Uterus (tissue), 4 donors: ENCODE measurements at places on chromosomes 2 and 18. TPM values are rescaled to one million over a fixed set of nuclear protein-coding genes. Genes with fewer than 3 reads are reported as not detected.

- DNase-seq: no peak
These were observed 64.3 kb downstream of the NFATC1 start for GRCh38 chr18:79459946-79460480.

DNA sequence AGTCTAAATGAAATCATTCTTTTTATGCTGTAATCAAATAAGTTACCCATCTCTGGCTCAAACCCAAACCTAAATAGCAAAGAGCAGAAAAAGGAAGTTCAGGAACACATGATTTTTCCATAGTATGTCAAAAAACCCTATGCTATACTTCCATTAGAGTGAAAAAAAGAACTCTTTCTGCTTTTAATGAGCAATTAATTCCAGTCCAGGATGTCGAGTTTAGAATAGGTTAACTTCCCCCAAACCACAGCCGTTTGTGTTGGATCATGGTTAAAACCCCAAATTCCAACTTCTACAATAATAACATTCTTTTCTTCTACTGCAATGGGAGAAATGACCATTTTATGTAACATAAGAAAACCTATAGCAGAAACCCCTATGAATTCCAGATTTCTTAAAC lies 171.1 kb upstream of the NRP2 start:
- no peak for DNase-seq

- no peak for DNase-seq
These were observed 18.5 kb downstream of the RBMS1 start for GRCh38 chr2:160474891-160475787.

DNA sequence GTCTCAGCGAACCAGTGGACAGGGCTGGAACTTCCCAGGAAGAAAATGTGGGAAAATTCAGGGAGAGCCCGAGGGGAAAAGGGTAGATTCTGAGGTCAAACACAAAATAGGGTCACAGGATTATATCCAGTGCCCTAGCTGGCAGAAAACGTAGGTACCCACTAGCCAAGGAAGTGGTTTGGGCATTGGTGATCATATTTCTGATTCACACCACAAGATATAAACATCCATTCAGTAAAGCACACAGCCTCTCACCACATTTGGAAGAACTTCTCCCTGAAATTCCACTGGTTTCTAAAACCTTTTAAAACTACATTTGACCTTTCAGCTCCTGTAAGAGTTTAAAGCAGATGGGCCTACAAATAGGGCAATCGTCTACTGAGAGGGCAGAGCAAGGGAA lies 186.9 kb downstream of the TTC32 start:
- DNase-seq: no peak

DNA sequence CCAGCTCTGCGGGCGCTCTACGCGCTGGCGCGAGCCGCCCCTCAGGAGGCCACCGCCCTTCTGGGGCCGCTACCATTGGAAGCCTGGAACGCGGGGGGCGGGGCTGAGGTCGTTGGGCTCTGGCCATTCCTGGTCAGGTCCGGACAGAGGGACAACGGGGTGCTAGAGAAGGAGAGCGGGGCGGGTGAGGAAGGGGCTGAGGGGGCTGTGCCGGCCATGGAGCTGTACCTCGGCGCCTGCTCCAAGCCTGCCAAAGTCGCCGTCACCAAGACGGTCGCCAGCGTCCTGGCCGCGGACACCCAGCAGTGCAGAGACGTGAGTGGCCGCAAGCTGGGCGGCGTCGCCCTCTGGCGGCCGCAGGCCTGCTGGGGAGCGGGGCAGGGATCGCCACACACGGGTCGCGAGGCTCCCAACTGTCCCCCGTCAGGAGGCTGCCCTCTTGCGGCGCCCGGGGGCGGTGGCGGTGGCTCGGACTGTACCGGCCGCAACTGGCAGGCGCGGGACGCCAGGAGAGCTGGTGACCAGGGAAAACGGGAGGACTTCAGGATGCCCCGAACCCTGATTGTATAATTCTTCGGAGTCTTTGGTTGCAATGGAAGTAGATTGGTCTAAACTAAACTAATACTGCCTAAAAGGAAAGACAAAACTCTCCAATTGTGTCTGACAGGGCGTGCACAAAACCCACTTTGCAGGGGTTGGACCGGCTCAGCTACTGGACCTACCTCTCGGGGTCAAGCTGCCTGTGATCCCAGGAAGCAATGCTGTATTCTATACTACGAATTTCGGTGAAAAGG lies at the start of gene FSIP2:
Gene FSIP2 (plus strand): TSS at position 126 of the 794 bp plus-strand sequence. CDS start 91 bp downstream, at position 217.
- DNase-seq: peak; percentile 11

GRCh38 chr2:54067851-54068375 lies 47.5 kb upstream of the ACYP2 start:
- DNase-seq: no peak

DNA sequence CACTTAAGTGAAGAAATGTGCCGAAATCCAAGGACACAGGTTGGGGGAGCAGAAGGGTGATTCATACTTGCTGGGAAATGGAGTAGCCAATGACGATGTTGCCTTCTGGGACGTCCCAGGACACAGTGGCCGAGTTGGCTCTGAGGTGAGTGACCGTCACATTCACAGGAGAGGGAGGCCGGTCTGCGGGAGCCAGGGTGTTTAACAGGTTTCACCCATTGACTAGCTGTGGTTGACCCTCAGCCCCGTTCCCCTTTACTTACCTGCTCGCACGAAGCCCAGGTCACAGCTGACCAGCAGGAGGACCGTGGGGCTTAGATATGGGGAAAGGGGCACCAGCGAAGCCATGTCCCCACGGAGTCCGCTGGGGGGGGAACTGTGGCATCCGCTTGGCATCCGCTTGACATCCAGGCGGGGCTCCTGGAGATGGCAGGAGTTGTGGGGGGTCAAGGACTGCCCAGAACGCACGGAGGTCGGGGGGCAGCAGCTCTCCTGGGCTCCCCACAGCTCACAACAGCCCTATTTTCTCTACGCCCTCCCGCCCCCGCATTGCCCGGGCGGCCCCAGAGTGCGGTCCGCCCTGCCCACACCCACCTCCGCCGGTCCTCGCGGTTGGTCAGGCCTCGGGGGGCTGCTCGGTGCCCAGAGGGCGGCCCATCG lies 586 bp downstream of the FNDC4 start:
- DNase-seq: peak; percentile 48

DNA sequence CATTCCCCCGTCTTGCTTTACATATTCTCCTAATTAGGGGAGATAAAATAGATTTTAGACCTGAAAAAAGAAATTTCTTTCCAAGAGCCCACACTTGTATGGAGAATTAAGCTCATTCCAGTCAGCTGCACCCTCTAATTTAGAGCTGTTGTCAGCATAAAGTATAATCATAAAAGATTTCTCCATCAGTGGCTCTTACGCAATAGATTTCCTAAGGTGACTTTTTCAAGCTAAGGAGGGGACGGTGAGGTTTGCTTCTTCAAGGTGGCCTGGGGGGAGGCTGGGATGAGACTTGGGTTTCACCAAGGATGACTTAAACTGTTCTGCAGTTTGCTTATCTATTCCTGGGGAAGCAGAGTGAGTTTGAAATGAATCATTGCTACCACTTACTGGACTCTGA lies 426.2 kb downstream of the NBAS start:
- no peak for DNase-seq

GRCh38 chr2:21043744-21044532 lies at the start of gene APOB:
Gene APOB, minus strand, starts transcription at chr2:21044073. Its CDS starts 128 bp downstream, at chr2:21043945.
- DNase-seq: no peak

DNA sequence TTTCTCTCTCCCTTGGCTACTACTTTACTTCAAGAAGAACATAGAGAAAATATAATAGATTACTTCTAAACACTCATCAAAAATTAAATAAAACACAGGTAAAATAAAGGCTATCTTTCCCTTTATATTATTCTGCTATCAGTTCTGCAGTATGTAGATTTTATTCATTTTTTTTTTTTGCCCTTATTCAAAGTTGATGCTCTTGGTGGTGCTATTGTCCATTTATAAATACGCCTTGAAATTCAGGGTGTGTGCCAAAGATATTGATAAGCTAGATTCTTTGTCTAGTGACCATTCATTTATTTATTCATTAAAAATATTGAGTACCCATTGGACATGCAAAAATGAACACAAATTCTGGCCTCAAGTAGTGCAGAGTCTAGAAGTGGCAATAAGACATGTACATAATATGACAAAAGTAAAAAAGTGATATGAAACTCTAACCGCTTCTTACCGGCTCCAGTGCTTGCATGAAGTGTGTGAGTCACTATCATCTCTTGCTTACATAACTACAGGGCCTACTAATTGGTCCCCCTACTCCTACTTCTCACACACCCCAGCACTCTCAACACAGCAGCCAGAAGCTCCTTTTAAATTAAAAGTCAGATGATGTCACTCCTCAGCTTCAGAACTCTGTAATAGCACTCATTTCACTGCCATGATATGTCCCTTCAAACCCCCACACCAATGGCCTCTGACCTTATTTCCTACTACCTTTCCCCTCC lies 208.3 kb upstream of the FANCL start:
- DNase-seq: no peak

- no peak for DNase-seq
These were observed 22.2 kb downstream of the SOWAHC start for GRCh38 chr2:109636317-109636716.

Gene FEV
- not detected for total RNA-seq

Gene ITGB6
- total RNA-seq: 1.5 TPM

Gene PASK
- total RNA-seq: 15.2 TPM
